Activated CD4-positive, alpha-beta T cell treated with anti-CD3 and anti-CD28 coated beads, Interleukin-2, amount 10 ng/mL, durations not matched to agents 7 days and 5 days (primary cell): ENCODE measurements at places on chromosomes 1 and 21. TPM values are rescaled to one million over a fixed set of nuclear protein-coding genes. Genes with fewer than 3 reads are reported as not detected.

GRCh38 chr1:28865997-28866650, 48.2 kb upstream of the EPB41 start:
- no peak overlapping the region for H3K27ac ChIP-seq
- H3K4me1 ChIP-seq, result no peaks in the 10 kb centered on the region
- no peak for DNase-seq
- H3K4me3 ChIP-seq, result no peak overlapping the region
- no peaks in the 10 kb centered on the region for H3K36me3 ChIP-seq
- peaks cover 3% of the 10 kb centered on the region for H3K27me3 ChIP-seq

- peaks cover 72% of the 10 kb centered on the region for H3K4me1 ChIP-seq
- H3K27me3 ChIP-seq, result no peaks in the 10 kb centered on the region
- H3K27ac ChIP-seq, result peak overlapping the region; percentile 98
- peak overlapping the region; percentile 73 for H3K4me3 ChIP-seq
- no peak for DNase-seq
These were observed 72.1 kb downstream of the S1PR1 start for GRCh38 chr1:101308935-101309333.

DNA sequence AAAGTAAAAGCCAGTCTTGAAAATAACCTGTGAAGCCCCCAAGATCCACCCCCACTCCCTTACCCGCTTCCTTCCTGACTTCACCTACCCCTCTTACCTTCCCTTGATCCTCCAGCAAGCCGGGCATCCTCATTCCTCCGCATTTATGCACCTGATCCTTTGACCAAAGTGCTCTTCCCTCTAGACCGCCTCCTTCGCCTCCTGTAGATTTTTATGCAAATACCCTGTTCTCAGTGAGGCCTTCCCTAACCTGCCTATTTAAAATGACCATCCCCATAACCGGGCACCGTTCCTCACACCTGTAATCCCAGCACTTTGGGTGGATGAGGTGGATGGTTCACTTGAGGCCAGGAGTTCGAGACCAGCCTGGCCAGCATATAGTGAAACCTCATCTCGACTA, 1.1 kb upstream of the NENF start:
- DNase-seq, result no peak
- H3K4me3 ChIP-seq, result no peak overlapping the region
- peaks cover 22% of the 10 kb centered on the region for H3K4me1 ChIP-seq
- H3K27ac ChIP-seq, result no peak overlapping the region

- no peak overlapping the region for H3K4me3 ChIP-seq
- no peak overlapping the region for H3K27ac ChIP-seq
- H3K4me1 ChIP-seq, result no peaks in the 10 kb centered on the region
- peaks cover 34% of the 10 kb centered on the region for H3K36me3 ChIP-seq
These were observed 58.8 kb downstream of the RAB3GAP2 start for GRCh38 chr1:220213382-220213983.

- no peaks in the 10 kb centered on the region for H3K4me1 ChIP-seq
- no peaks in the 10 kb centered on the region for H3K36me3 ChIP-seq
- no peak overlapping the region for H3K4me3 ChIP-seq
- H3K27me3 ChIP-seq, result peaks cover 2% of the 10 kb centered on the region
These were observed 227.2 kb upstream of the ST6GALNAC5 start for GRCh38 chr1:76640092-76640491.

DNA sequence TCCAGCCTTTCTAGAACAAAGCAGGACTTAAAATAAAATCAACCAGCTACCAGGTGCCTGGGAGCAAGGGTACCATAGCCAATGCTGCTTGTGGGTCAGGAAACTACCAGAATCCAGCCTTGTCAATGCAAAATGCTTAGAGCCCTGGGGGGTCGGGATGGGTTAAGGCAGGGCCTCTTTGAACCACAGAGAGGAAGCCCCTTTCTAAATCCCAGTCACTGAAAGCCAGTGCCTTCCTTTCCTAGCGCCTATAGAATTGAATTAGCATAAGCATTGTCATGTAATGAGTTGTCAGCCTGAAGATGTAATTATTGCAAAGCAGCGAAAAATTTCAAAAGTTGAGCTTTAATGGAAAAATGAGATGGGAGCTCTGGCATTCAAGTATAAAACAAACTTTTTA, 176.6 kb upstream of the DAB1 start:
- H3K4me3 ChIP-seq, result no peak overlapping the region
- no peak overlapping the region for H3K27ac ChIP-seq
- H3K4me1 ChIP-seq, result no peaks in the 10 kb centered on the region
- no peaks in the 10 kb centered on the region for H3K36me3 ChIP-seq
- DNase-seq, result no peak
- H3K27me3 ChIP-seq, result no peaks in the 10 kb centered on the region

GRCh38 chr1:90821788-90822359, 104.8 kb upstream of the BARHL2 start:
- H3K36me3 ChIP-seq, result no peaks in the 10 kb centered on the region
- H3K4me1 ChIP-seq, result no peaks in the 10 kb centered on the region
- peaks cover 22% of the 10 kb centered on the region for H3K27me3 ChIP-seq
- no peak for DNase-seq

DNA sequence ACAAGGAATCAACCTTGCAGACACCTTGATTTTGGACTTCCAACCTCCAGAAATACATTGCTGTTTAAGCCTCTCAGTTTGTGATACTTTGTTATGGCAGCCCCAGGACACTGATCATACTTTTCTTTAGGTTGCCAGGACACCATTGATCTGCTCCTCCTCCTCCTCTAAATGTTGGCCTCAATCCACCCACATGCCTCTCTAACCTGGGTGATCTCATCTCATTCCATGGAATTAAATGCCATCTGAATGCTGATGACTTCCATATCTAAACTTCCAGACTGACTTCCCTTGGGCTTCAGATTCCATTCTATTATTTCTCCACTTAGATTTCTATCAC, 7.4 kb upstream of the PPP1R15B start:
- H3K4me3 ChIP-seq, result no peak overlapping the region
- peaks cover 14% of the 10 kb centered on the region for H3K36me3 ChIP-seq
- no peaks in the 10 kb centered on the region for H3K27me3 ChIP-seq
- H3K4me1 ChIP-seq, result peaks cover 34% of the 10 kb centered on the region
- DNase-seq, result no peak

DNA sequence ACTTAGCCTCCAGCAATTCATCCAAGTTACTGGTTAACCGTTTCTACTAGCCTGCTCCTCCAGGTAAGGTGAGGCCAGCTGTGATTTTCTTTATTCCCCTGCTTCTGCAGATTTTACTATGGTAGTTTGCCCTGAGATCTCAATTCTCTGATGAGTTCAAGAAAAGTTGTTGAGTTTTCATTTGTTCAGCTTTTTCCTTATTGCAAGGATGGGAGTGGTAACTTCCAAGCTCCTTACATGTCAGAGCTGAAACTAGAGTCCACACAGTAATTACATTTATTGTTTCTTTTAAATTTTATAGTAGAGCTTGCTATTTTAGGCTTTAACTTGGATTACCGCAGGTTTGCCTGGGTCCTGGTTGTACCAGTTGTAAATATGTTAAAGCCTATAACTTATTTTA, 76.9 kb upstream of the ZRANB2 start:
- H3K4me3 ChIP-seq, result no peak overlapping the region
- H3K4me1 ChIP-seq, result no peaks in the 10 kb centered on the region
- H3K27ac ChIP-seq, result no peak overlapping the region
- no peaks in the 10 kb centered on the region for H3K36me3 ChIP-seq

DNA sequence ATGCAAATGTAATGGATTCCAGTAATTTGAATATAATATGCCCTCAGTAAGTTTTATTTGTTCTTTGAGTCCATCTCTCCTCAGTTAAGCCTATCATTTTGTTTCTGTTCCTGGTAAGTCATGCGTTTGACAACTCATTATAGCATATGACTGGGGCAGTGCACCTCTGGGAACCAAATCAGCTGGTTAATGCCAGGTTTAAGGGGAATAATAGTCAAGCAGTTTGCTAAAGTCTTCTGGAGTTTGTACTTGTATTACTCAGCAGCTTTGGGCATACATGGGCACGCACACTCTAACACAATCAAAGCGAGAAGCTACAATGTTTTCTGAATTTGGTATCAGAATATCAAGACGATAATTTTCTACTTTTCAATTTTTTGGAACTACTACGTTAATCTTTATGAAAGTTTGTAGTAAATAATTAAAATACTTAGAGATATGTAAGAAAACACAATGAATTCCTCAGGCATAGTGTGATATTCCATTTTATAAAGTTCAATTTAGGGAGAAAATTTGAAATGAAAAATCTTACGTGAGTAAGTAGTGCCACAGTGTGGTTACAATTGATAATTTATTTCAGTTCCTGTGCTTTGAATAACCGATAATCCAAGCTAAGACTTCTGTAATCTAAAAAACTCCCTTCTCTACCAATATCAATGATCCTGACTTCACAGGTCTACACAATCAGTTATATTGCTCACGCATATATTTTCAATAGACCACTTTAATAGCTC, 43.8 kb upstream of the KCTD3 start:
- no peak overlapping the region for H3K4me3 ChIP-seq
- H3K4me1 ChIP-seq, result no peaks in the 10 kb centered on the region
- no peak for DNase-seq
- peaks cover 2% of the 10 kb centered on the region for H3K27me3 ChIP-seq
- H3K27ac ChIP-seq, result no peak overlapping the region

DNA sequence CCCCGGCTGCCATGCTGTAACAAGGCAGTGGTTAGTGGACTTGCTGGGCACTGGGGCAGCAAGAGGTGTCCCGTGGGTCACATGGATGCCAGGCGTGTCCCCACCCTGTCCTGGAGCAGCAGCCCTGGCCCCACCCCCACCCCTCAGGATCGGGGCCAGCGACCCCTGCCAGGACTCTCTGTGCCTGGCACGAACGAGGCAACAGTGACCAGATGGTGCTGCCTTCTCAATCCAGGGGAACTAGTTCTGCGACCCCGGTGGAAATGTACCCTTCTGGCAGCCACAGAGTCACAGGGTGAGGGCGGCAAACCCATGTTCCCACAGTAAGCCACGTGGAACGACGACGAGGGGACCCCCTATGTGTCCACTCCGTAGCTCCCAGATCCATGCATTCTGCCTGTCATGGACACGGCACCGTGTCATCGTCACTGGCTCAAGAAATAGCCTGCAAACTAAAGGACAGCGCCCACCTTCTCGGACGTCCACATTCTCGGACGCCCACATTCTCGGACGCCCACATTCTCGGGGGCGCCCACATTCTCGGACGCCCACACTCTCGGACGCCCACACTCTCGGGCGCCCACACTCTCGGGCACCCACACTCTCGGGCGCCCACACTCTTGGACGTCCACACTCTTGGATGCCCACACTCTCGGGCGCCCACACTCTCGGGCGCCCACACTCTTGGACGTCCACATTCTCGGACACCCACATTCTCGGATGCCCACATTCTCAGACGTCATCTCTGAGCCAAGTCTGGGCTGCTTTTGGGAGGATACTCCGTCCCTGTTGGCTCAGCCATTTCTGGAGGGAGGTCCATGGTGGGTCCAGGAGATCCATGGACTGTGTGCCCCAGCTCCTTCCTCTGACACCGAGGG, 19.6 kb upstream of the ACTRT2 start:
- H3K4me1 ChIP-seq, result no peaks in the 10 kb centered on the region
- H3K4me3 ChIP-seq, result no peak overlapping the region
- peaks cover 5% of the 10 kb centered on the region for H3K27me3 ChIP-seq
- H3K27ac ChIP-seq, result no peak overlapping the region
- DNase-seq, result no peak

DNA sequence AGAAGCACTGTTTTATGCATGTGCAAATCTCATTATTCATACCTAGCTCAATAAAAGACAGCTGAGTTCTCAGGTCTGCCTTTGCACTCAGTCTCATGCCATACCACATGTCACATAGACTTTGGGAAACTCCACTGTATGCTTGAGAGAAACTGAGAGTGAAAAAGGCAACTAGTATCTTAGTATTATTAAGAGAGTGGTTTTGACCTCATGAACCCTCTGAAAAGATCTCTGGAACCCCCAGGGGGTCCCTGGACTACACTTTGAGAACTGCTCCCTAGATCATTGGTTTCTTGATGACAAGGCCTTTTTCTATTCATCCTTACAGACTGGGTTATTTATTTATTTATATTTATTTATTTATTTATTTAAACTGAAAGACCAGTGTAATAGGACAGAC, 3.7 kb upstream of the RHEX start:
- no peak overlapping the region for H3K27ac ChIP-seq
- peaks cover 43% of the 10 kb centered on the region for H3K4me1 ChIP-seq
- H3K36me3 ChIP-seq, result peaks cover 5% of the 10 kb centered on the region
- DNase-seq, result no peak
- no peak overlapping the region for H3K4me3 ChIP-seq

DNA sequence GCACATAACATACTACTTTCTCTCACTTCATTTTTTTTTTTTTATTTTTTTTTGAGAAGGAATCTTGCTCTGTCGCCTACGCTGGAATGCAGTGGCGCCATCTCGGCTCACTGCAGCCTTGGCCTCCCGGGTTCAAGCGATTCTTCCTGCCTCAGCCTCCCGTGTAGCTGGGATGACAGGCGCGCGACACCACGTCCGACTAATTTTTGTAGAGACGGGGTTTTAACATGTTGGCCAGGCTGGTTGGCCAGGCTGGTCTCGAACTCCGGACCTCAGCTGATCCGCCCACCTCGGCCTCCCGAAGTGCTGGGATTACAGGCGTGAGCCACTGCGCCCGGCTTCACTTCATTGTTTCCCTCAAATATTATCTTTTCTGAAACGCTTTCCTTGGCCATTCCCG, 573 bp upstream of the PEX19 start:
- peaks cover 18% of the 10 kb centered on the region for H3K4me1 ChIP-seq
- no peaks in the 10 kb centered on the region for H3K27me3 ChIP-seq
- H3K27ac ChIP-seq, result no peak overlapping the region
- H3K4me3 ChIP-seq, result peak overlapping the region; percentile 91
- no peak for DNase-seq

- no peak overlapping the region for H3K4me3 ChIP-seq
- H3K36me3 ChIP-seq, result peaks cover 32% of the 10 kb centered on the region
- peaks cover 6% of the 10 kb centered on the region for H3K4me1 ChIP-seq
- no peak for DNase-seq
These were observed 55.9 kb downstream of the NEK7 start for GRCh38 chr1:198212675-198213074.

DNA sequence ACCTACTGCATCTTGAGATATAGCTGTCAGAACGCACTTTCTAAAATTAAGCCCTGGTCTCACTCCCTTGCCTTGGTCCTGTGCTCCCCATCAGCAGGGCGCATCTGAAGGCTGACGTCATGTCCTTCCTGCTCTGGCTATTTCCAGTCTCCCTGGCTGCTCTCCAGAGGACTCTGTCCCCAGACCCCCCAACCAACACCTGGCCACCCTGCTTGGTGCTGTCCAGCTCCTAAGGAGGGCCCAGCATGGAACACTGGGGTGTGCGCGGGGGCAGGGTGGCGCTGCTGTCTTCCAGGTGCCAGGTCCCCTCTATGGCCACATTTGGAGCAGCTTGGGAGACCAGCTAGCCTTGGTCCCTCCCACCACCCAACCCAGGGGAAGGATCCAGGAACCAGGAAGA, 8.3 kb downstream of the TNNT2 start:
- no peak overlapping the region for H3K4me3 ChIP-seq
- no peak for DNase-seq
- H3K4me1 ChIP-seq, result no peaks in the 10 kb centered on the region
- H3K27ac ChIP-seq, result no peak overlapping the region

The ANXA9 gene
- 0.10 TPM for total RNA-seq

The LCE1F gene
- total RNA-seq, result not detected
